ENCODE measurements at places on chromosomes 1 and 21.

DNA sequence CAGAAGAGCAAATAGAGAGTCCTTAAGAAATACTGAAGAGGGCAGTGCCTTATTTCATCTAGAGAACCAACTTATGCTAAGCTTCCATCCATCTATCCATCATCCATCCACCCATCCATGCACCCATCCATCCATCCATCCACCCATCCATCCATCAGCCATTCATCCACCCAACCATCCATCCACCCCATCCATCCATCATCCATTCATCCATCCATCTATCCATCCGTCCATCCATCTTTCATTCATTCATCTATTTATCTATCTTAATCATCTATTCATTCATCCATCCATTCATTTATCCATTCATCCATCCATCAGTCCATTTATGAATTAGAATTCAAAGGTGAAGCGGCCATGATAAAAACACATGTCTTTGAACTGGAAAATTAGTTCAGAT lies 171.5 kb upstream of the FMN2 start:
- DNase-seq, result no peak

DNA sequence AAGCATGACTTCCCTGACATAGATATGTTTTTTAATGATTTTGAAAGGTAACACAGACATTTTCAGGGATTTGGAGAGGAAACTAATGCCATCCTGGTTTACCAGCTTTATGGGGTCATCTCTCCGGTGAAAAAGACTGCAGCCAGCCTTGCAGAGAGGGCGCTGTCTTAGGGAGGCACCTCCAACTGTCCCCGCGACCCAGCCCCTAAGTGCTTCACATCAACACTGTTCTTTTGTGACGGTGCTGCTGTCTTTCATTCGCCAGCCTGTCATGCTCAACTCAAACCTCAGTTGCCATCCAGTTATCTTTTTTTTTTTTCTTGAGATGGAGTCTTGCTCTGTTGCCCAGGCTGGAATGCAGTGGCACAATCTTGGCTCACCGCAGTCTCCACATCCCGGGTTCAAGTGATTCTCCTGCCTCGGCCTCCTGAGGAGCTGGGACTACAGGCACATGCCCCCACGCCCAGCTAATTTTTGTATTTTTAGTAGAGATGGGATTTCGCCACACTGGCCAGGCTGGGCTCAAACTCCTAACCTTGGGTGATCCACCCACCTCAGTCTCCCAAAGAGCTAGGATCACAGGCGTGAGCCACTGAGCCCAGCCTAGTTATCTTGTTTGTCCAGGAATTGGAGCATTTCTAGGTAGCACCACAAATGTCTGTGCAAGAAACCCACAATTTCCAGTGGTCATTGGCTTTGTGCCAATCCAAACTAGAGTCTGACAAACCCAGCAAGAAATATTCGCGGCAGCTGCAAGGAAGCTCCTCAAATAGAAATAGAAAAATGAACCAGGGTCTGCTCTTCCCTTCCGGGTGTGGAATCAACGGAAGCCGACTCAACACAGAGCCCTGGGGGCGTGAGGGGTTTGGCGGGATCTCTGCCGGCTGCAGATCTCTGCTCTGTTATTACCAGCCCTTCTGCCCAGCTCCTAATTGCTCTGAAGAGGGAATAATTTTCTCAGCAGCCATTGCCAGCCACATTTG lies 24.2 kb downstream of the PDE9A start:
- no peak for DNase-seq

DNA sequence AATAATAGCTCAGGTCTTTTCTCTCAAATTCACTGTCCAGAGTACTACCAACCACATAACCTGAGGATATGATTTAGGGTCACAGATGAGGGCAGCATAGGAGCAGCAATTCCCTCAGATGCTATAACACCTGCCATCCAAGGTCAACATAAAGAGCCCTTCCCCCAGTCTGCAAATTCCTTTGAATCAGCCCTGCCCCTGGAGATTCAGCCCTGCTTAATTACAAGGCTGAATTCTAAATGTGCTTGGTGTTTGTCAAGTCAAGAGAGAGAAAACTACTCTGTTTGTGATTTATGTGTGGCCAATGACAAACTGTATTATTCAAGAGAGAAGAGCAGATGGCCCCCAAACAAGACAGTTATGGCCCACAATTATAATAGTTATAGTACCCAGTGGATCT lies 195.7 kb upstream of the ADGRL2 start:
- DNase-seq, result no peak

DNA sequence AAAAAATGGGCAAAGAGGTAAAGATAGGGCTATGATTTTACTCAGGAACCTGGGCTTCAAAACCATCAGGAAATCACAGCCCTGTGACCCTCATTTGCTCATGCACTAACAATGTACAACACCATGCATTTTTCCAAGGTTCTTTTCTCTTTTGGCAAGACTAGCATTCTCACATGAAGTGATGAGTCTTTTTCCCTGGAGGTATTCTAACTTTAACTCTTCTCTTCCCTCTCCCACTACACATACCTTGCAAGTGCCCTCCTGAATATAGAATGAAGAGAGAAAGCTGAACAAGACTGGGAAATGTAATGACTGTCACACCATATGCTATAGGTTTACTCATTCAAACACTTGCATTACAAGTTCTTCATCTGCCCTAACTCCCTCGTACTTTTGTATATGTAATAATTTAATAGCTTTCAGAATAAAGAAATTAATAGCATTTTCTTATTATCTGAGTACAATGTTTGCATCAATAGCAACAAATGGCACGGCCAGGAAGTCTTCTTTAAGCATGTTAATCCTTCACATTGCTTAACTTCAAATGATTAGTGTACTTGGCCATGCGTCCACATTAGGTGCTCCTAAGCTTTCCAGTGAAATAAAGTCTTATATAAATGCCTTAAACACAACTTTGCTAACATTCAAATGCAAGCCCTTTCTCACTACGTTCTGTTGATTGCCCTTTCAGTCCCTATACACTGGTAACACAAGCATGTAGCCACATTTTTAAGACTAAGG lies 1.8 kb downstream of the NIBAN1 start:
- no peak for DNase-seq

GRCh38 chr1:114468710-114469468 lies 42.1 kb downstream of the TRIM33 start:
- no peak for DNase-seq

DNA sequence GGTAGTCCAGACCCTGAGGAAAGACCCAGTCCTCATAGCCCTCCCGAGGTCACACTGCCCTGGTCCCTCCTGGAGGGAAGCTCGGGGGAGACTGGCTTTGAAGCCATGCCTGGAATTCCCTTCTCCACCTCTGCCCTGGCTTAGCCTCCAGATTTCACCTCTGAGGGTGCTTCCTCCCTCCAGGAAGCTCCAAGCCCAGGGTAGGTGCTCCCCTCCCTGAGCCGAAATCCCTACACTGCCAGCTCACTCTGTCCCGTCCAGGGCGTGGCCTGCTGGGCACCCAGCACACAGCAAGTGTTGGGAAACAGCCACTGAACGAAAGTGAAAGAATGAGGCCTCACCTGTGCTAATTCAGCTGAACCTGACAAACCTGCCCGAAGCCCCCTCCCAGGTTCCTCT lies 6.0 kb upstream of the TNFRSF25 start:
- DNase-seq, result no peak

- no peak for DNase-seq
These were observed 154.7 kb downstream of the GRIK3 start for GRCh38 chr1:36879613-36880012.

DNA sequence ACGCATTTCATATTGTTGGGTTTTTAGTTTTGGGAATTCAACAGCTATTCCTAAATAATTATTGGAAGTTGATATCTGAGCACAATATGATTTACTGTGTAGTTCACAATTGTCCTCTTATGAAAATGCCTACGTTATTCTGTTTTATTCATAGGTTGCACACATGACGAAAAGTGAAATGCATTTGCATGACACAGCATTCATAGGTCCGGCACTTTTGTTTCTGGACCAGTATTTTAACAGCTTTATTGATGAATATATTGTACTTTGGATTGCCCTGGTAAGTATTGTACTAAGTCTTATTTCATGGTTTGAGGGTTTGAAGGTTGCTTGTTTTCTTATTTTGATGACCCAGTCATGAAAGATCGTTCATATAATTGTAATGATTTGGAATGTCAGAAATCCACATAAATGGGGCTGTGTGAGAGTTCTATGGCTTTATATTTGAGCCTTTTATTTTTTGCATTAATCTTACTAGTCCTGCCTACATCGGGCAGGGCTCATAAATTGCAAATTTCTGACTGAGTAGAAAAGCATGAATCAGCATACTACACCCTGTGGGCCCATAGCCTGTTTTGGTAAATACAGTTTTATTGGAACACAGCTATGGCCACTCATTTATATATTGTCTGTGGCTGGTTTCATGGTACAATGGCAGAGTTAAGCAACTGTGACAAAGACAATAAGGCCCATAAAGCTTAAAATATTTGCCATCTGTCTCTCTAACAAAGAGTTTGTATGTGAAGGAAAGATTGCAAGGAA lies 17.0 kb downstream of the DENND2D start:
- no peak for DNase-seq

DNA sequence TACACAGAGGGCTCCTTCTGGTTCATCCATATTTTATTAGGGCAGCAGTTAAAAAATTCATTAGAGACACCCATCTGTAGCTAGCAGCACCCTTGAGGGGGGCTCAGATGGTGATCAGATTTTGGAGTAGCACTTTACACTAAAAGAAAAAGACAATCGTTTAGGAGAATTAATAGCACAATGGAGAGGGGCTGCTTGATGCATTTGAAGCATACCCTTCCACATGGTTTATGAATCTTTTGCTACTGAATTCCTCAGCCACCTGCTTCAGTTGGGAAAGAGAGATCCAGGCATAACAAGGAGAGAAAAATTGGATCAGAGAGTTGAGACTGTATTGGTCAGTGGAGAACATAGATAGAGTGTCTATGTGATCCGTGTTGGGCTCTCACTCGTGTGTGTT lies 54.4 kb downstream of the DISC1 start:
- no peak for DNase-seq

GRCh38 chr1:228917755-228918154 lies 182.5 kb downstream of the RHOU start:
- no peak for DNase-seq

DNA sequence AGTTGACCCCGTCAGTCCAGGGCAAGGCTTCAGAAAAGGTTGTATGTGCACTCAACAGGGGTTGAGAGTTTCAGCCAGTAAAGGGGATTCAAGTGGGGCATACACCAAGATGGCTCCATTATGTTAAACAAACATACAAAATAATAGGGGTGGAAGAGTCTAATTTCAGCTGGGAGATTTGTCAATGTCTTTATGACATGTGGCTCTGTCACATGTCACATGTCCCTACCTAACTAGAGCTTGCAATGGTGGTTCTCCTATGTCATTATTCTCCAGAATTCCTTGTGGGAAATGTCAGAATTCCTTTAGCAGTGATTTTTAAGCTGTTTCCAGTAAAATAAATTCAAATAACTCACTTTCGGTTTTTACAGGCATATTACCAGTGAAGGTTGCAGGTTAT lies 392.0 kb upstream of the ADGRL4 start:
- no peak for DNase-seq

- no peak for DNase-seq
These were observed 114.7 kb downstream of the APP start for GRCh38 chr21:26055841-26056264.

DNA sequence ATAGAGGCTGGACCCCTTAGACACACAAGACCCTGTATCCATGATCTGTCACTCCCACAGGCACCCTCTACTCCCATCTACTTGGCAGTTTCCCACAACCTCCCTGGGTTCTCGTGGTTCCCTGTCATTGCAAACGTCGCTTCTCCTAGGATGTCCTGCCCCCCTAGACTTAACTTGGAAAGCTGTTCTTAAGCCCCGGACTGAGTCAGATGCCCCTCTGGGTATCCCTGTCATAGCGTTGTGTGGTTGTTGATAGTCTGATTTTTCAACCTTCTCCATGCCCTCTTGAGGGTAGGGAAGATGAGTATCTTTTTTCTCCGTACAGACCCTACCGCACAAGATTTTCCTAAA lies 11.8 kb downstream of the RCC1 start:
- no peak for DNase-seq

DNA sequence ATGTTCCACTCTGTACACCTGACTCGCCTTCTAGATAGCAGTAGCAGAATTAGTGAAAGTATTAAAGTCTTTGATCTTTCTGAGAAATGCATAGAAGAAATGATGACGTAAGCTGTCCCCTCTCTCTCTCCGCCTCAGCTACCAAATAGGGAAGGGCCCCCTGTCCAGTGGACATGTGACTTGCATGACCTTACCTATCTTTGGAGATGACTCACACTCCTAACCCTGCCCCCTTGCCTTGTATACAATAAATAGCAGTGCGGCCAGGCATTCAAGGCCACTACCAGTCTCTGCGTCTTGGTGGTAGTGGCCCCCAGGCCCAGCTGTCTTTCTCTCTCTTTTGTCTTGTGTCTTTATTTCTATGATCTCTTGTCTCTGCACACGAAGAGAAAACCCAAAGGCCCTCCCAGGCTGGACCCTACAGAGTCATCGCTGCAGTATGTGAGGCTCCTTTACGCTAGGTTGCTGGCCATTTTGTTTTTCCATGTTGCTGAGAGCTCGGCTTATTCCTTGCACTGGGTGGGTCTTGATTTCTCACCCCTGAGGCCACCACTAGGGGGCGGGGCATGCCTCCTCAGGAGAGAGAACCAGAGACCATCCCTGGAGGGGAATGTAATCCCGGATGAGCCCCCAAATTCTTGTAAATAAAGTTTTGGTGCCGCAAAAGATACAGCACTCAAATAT lies 16.0 kb upstream of the ZBTB8B start:
- DNase-seq, result no peak

DNA sequence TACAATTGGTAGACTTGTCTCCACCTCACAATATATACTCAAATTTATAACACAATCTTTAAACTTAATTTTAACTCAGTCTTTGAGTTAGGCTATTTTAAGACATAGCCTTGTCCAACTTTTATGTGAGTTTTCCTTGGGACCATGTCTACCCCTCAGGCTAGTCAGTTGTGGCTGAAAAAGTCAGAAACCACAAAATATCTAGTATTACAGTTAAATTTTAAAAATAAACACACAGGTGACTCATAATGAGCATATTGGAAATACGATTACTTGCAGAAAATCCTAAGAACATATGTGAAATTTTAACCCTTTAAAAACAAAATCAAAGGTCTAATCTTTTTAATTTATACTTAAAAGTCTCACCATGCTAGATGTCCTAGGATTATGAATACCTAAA lies 4.8 kb upstream of the ASB17 start:
- no peak for DNase-seq

- no peak for DNase-seq
These were observed 972 bp downstream of the PGBD2 start for GRCh38 chr1:248906753-248907661.

- DNase-seq, result no peak
These were observed 104.4 kb downstream of the UCHL5 start for GRCh38 chr1:192954705-192955265.

- no peak for DNase-seq
These were observed 358.4 kb downstream of the NTNG1 start for GRCh38 chr1:107499139-107499744.

GRCh38 chr1:35947547-35947946 lies 16.6 kb downstream of the AGO3 start:
- DNase-seq, result no peak

- no peak for DNase-seq
These were observed 590.1 kb downstream of the LTN1 start for GRCh38 chr21:28402616-28402989.
